RCC 7860 (cell line): ENCODE measurements at places on chromosomes 7 and 10.

DNA sequence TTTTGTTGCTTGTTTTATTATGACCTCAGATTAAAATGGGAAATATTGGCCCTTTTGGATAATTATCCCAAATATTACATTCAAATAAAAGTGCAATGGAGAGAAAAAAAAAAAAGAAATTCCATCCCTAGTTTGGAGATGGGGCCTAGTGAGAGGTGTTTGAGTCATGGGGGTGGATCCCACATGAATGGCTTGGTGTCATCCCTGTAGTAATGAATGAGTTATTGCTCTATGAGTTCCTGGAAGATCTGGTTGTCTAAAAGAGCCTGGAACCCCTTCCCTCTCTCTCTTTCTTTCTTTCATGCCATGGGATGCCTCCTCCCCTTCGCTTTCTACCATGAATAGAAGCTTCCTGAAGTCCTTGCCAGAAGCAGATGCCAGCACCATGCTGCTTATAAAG lies 44.3 kb downstream of the MSRB2 start:
- DNase-seq, result no peak

DNA sequence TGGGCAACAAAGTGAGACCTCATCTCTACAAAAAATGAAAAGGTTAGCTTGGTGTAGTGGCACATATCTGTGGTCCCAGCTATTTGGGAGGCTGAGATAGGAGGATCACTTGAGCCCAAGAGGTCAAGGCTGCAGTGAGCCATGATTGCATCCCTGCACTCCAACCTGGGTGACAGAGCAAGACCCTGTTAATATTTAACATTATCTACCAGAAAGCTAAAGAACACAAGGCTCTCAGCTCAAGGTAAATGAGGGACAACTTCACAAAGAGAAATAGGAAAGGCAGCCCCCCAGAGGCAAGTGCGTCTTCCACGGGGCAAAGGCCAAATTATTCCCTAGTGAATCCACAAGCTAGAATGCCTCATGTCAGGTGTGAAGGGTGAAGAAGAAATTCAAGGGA lies 109.6 kb upstream of the PFKP start:
- no peak for DNase-seq

DNA sequence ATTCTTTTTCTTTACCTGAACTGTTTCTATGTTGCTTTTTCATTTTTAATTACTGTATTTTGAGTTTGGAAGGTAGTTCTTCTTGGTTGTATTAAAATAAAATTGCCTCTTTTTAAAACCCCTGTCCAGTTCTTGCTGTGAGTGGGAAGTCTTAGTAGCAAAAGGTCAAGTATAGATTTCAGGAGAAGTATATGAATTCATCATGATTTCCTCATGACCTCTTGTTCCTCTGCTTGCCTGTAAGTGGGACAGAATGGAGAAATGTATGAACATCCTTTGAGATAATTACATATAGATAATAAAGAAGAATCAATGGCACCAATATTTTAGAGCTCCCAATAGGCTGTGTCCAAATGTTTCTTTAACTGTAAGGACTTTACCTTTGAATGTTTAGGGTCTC lies 126.2 kb downstream of the LRRC4 start:
- no peak for DNase-seq

- DNase-seq, result peak; percentile 16
Observed at GRCh38 chr7:29609162-29610037, 45.8 kb downstream of the PRR15 start.

- no peak for DNase-seq
Observed at GRCh38 chr10:26840938-26841732, 19.6 kb downstream of the ABI1 start.

DNA sequence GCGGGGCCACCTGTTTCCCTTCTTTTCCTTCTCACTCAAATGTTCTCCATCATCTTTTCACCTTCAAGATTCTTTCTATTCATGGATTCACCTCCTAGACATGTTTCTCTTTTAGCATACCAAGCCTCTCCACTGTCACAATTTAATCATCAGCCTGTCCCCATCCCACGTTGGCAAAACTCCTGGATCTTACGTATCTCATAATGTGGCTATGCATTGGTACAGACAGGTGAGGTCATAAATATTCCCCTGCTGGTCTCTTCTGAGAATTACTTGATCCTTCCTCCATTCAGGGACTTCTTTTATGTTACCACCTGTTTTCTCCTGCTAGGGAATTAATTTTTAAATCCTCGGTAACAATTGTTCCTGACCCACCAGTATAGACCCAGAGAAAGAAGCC lies 262.6 kb upstream of the NEBL start:
- DNase-seq, result no peak

DNA sequence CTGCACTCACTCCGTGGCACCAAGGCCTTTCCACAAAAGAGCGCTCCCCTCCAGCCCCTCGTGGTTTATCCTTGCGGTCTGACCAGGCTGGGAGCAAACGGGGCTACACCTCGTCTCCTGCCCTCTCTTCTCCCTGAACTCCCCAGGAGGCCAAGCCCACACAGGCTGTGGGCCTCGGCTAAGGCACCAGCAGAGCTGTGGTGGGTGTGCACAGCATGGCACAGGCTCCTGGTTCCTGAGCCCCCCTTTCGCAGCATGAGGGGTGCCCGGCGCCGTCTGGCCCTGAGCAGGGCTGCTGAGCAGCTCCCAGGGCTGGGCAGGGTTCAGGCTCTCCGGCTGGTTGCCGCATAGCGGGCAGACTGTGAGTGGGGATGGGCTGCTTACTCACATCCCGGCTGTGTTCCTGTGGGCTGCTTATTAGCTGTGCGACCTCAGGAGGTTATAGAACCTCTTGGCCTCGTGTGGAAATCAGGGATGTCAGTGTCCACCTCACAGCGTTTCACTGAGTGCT lies 90.4 kb downstream of the ZMIZ1 start:
- DNase-seq, result peak; percentile 91

- DNase-seq, result no peak
Observed at GRCh38 chr7:1729773-1730172, 59.7 kb downstream of the ELFN1 start.

GRCh38 chr10:5711642-5712041 lies 27.0 kb downstream of the TASOR2 start:
- no peak for DNase-seq

DNA sequence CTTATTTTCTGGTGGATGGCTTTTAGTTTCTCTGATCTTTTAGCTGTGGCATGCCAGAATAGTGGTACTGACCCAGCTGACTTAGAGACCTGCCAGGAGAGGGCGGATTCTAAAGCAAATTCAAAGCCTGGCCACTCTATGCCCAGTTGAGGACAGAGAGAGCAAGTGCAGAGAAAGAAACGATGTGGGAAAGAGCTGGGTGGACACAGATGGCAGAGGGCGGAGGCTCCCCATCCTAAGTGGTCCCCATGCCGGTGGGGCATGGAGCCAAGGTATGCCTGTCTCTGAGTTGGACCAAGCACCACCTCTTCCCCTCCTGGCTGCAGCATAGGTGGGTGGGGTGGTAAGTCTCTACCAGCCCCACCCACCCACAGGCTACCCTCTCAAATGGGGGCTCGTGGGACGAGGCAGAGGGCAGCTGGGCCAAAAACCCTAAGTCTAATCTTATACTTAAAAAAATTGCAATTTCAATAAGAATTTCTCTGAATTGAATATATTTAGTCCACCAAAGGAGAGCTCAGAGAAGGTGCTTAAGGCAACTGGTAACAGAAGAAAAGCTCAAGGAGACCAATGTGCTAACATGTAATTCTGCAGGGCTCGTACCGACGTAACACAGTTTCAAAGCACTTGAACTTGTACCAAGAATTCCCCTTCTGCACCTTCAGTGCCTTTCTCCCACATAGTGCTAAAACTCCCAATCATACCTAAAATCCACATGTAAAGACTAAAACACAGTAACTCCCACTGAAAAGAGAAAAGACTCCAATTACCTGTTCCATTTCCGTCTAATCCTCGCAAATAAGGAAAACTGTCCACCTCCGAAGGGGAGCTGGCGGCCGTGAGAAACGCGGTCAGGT lies 85.7 kb upstream of the NMT2 start:
- no peak for DNase-seq

- DNase-seq, result no peak
Observed at GRCh38 chr10:79436066-79436849, 9.2 kb downstream of the ZCCHC24 start.

- DNase-seq, result no peak
Observed at GRCh38 chr10:118835682-118836326, 81.0 kb upstream of the CACUL1 start.

DNA sequence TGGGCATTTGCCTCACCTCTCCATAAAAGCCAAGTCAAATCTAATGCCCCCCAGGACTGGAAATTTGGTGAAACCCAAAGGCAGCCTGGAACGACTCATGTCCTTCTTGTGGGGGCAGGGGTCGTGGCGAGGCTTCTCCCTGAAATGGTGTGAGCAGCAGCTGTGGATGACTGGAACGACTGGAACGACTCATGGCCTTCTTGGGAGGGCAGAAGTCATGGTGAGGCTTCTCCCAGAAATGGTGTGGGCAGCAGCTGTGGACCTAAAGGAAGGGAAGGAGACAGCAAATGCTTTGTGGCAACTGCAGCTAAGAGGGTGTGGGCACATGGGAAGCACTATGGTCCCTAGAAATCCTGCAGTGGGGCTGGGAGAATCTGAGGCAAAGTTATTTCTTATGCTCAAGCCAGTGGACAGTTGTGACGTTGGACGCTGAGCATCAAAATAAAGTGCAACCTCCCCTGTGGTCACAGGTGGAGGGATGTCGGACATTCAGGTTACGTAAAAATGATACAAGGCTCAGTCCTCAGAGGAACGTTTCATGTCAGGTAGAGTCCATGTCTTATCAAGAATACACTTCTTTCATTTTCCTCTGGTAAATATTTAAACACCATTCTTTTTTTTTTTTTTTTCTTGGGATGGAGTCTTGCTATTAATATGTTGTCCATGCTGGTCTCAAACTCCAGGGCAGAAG lies 107.0 kb upstream of the KIF5B start:
- no peak for DNase-seq

DNA sequence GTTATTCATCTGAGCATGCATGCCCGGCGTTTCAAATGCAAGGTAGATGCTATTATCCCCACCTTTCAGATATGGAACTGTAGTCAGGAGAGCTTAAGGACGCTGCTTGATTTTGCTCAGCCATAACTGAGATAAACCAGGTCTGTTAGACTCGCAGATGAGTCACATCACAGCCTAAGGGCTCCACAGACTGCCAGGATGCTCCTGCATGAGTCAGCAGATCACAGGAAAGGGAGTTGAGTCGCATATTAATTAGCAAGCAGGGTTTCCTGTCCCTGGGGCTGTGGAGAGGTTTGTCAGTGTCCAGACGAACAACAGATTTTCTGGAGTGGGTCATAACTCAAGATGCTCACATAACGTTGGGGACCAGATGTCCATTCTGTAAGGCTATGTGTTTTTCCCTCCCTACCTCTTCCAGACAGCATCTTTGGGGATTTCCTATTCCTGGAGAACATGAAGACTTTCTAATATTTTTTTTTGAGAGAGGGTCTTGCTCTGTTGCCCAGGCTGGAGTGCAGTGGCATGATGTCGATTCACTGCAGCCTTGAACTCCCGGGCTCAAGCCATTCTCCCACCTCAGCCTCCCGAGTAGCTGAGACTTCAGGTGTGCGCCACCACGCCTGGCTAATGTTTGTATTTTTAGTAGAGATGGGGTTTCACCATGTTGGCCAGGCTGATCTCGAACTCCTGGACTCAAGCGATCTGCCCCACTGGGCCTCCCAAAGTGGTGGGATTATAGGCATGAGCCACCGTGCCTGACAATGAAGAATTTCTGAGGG lies 36.7 kb downstream of the PFKFB3 start:
- peak; percentile 97 for DNase-seq

DNA sequence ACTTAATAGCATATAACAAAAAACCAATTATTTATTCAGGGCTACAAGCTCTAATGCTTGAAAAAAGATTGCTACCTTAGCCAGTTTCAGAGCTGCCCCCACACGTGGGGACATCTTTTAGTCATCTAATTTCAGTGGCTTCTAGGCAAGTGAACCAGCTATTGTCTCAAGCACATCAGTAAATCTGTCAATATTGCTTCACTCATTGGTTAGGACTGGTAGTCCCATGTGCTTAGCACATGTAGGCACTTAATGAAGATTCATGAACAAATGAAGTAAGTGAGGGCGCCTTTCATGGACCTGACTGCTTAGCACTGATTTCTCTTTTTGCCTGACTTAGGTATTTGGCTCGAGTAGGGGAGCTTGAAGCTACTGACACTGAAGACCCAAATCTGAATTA lies 19.6 kb downstream of the ENTPD7 start:
- no peak for DNase-seq

- DNase-seq, result no peak
Observed at GRCh38 chr7:102103027-102103372, 183.7 kb upstream of the SH2B2 start.

- DNase-seq, result no peak
Observed at GRCh38 chr7:28933846-28934320, 24.2 kb downstream of the TRIL start.
